Hippocampal formation (tissue), 2 donors: ENCODE measurements at places on chromosomes 1 and 21.

GRCh38 chr1:96840396-96840795 lies 118.8 kb downstream of the PTBP2 start:
- DNase-seq: no peak

DNA sequence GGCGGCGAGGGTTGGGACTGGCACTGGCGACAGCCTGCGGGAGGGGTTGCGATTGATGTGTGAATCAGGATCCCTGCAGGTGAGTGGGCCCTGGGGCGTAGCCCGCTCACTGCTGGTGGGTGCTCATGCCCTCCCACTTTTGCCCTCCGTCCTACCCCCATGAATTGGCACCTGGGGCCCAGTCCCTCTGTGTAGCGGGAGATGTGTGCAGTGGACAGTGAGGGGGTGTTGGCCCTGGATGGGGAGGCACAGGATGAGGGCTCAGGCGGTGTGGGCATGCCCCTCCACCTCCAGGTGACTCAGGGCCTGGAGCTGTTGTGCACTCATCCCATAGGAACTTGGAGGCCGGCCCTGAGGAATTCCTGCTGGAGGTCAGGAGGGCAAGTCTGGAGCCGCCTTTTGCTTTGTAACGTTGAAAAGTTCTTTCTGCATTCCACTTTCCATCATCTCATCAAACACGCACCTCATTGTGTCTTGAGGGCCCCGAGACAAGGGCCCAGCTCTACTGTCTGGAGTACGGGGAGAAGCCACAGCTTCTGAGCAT lies 3.0 kb downstream of the PEAR1 start:
- DNase-seq: no peak

- DNase-seq: no peak
Measured at GRCh38 chr1:166184897-166185296, 18.1 kb upstream of the FAM78B start.

GRCh38 chr1:197146101-197147095 lies at the start of gene ASPM:
Gene ASPM, minus strand, starts transcription at chr1:197146669. Its CDS starts 232 bp downstream, at chr1:197146437.
- DNase-seq: peak; percentile 83

GRCh38 chr1:112110031-112110430 lies 120.6 kb upstream of the KCND3 start:
- no peak for DNase-seq

DNA sequence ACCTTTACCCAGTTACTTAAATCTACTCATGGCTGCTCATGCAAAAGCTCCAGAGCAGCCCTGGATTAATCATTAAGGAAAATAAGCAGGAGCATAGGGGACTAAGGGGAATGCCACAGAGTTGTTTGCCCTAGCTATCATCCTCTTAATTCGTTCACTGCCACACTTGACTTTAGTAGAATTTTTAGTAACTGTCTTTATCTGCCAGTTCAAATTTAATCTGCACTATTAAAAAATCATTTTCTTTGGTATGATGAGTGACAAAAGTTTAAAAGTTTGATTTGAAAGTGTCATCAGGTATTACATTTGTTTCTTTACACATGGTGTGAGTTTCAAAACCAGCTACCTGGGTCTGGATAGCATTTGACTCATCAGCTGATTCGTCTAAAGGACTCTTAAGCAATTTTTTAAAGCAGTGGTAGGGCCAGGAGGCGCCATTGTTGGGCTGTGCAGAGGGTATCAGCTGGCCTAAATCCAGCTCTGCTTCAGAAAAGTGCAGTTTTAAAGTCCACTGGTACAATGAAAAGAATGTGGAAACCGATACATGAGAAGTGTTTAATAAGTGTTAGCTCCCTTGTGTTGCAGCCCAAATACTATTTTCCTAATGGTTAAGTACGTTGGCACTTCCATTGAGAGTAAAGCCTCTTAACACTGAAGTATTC lies 69.9 kb upstream of the DR1 start:
- DNase-seq: no peak

GRCh38 chr1:151516031-151516511 lies 4.9 kb downstream of the CGN start:
- no peak for DNase-seq

DNA sequence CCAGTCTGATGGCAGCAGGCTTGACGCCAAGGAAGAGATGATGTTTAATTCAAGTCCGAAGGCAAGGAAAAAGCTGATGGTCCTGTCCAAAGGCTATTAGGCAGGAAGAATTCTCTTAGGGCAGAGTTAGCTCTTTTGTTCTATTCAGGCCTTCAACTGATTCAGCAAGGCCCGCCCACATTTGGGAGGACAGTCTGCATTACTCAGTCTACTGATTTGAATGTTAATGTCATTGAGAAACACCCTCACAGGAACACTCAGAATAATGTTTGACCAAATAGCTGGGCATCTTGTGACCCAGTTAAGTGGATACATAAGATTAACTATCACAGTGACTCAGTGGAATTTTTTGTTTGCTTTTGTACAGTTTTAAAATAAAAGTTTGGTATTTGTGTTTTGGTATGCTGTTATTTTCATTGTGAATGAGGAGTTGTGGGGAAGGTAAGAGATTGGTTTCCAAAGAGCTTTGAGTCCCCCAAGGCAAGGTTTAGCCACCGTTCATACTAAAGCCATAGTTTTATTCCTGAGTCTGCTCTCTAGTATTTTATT lies 1.7 kb upstream of the ZNF691 start:
- no peak for DNase-seq

DNA sequence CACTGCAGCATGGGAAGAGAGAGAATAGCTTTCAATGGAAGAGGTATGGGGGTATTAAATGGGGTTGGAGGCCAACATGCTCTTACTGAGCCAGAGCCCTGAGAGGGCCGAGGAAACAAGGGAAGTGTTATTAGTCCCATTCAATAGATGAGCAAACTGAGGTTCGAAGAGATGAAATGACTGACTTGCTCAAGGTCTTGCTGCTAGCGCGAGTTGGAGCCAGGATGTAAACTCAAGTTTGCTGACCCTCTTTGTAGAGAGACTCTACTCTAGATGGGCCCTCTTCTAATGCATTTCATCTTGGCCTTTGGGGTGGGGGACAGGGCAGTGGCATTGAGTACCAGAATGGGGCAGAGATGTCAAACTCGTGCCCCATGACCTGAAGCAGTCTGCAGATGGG lies 319.5 kb downstream of the RPS6KC1 start:
- DNase-seq: no peak
